ENCODE measurements at places on chromosomes 6 and 20. TPM values are rescaled to one million over a fixed set of nuclear protein-coding genes. Genes with fewer than 3 reads are reported as not detected.

TCP11 gene
- total RNA-seq = not detected

CYP24A1 gene
- total RNA-seq = 665 TPM

SNRPB gene
- total RNA-seq = 208 TPM

GRCh38 chr6:36596356-36596755, 2.2 kb downstream of the SRSF3 start:
- H3K4me3 ChIP-seq = peak overlapping the region; percentile 80
- peaks cover 89% of the 10 kb centered on the region for H3K36me3 ChIP-seq
- H3K27ac ChIP-seq = peak overlapping the region; percentile 100
- peaks cover 14% of the 10 kb centered on the region for H3K27me3 ChIP-seq

- H3K4me3 ChIP-seq = no peak overlapping the region
- no peak for DNase-seq
- H3K36me3 ChIP-seq = no peaks in the 10 kb centered on the region
- H3K27ac ChIP-seq = no peak overlapping the region
- no peaks in the 10 kb centered on the region for H3K27me3 ChIP-seq
Measured at GRCh38 chr20:39716796-39717341, 754.7 kb downstream of the DHX35 start.

GRCh38 chr20:41304002-41304401, 13.5 kb downstream of the ZHX3 start:
- H3K4me3 ChIP-seq = no peak overlapping the region
- no peaks in the 10 kb centered on the region for H3K4me1 ChIP-seq
- no peaks in the 10 kb centered on the region for H3K27me3 ChIP-seq
- H3K27ac ChIP-seq = no peak overlapping the region
- no peak for DNase-seq

- H3K27me3 ChIP-seq = peaks cover under 1% of the 10 kb centered on the region
- DNase-seq = peak; percentile 52
- H3K27ac ChIP-seq = peak overlapping the region; percentile 24
- peaks cover 22% of the 10 kb centered on the region for H3K4me1 ChIP-seq
Measured at GRCh38 chr6:36599791-36600209, 5.6 kb downstream of the SRSF3 start.

GRCh38 chr6:38337819-38338465, 301.8 kb downstream of the BTBD9 start:
- H3K36me3 ChIP-seq = no peaks in the 10 kb centered on the region
- peak; percentile 13 for DNase-seq
- H3K4me1 ChIP-seq = peaks cover 18% of the 10 kb centered on the region
- H3K27ac ChIP-seq = peak overlapping the region; percentile 96
- H3K27me3 ChIP-seq = no peaks in the 10 kb centered on the region
